ENCODE measurements at places on chromosomes 16 and 17.

DNA sequence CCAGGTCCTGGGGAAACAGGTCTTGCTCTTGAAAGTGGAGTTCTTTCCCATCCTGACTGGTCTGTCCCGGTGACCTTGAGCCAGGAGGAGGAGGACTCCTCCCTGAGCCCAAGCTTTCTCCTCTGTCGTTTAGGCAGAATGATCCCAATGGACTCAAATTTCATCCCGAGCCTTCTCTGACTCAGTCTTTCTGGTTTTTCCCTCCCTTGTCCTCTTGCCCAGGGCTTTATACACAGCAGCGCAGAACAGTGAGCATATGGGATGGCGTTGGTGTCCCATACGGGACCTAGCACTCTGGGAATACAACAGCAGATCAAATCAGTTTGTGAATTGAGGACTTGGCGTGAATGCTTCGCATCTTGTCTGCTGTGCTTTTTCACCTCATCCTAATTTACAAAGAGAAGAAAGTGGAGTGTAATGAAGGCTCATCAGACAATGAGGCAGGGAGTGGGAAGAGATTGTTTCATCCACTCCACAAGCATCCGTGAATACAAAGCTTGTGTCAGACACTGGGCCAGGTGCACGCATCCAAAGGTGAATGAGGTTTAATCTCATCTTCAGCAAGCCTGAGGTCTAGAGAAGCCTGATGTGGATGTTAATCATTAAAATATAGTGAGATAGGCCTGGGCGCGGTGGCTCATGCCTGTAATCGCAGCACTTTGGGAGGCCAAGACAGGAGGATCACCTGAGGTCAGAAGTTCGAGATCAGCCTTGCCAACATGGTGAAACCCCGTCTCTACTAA lies 1.1 kb upstream of the XYLT1 start:
- DNase-seq = no peak

GRCh38 chr17:77822302-77823030 lies 136.0 kb upstream of the TNRC6C start:
- no peak for DNase-seq

- DNase-seq = no peak
These were observed 6.8 kb downstream of the UNKL start for GRCh38 chr16:1407753-1408152.

- DNase-seq = no peak
These were observed 26.6 kb downstream of the MXRA7 start for GRCh38 chr17:76683921-76684745.

DNA sequence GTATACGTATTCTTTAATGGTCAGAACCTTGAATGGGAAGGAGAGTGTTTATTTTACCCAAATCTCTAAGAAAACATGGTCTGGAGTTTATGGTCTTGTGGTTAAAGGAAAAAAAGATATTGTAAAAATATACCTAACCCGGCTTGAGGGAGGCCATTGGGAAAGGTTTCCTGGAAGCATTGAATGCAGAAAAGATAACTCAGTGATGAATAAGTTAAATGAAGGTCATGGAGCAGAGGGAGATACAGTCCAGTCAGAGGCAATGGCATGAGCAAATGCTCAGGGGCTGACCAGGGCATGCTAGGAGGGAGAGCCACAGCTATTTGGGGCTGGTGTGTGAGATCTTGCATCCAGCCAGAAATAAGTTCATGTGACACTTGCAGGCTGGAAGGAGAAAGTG lies 430.4 kb upstream of the CDH5 start:
- DNase-seq = no peak

DNA sequence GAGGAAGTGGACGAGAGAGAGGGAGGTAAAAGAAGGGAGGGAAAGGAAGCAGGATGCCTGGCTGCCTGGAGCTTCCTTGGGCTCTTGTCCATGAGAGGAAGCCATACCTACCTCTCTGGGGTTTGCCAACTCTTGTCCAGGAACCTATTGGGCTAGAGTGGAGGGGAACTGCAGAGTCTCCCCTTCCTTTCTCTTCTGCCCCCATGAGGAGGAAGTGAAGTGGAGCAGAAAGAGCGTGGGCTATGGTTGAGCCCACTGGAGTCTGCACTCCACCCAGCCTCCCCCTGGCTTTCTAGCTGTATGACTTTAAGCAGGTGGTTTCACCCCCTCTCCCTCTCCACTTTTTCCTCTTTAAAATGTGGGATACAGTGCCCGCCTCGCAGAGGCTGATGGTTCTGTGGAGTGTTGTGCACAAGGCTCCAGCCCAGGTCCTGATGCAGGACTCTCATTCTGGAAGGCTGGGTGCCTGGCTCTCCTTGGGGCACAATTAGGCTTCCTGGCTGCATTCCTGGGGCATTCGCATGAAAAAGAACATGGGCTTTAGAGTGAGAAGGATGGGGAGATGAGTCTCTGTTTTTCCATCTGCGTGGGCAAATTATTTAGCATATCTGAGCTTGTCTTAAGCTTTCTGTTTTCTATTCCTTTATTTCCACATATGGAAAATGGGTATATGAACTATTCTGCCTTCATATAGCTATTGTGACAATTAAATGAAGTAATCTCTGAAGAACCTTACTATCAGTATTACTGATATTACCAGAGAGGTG lies 40.7 kb downstream of the HLF start:
- DNase-seq = no peak

DNA sequence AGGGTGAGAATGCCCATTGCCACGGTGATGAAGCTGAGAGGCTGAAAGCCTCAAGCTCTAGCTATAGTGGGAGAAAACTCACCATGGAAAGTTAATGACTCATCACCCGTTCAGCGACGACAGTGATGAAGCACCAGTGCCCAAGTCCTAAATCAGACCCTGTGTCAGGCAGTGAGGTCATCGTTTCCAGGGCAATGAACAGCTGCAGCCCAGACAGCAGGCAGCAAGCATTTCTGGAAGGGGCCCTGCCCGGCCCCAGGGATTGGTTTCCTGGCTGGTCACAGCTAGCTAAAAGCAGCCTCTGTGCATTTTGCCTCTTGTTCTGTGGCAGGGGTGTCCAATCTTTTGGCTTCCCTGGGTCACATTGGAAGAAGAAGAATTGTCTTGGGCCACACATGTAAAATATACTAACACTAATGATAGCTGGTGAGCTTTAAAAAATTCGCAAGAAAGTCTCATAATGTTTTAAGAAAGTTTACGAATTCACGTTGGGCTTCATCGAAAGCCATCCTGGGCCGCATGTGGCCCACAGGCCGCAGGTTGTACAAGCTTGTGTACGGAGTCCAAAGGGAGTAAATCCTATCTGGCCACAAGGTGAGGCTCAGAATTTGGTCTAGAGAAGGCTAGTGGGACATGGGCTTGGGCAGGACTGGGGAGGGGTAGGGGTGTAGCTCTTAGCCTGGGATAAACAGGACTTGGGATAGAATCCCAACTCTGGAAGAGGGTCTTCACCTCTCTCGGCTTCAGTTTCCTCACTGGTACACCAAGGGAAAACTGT lies 40.6 kb downstream of the MIS12 start:
- peak; percentile 22 for DNase-seq

DNA sequence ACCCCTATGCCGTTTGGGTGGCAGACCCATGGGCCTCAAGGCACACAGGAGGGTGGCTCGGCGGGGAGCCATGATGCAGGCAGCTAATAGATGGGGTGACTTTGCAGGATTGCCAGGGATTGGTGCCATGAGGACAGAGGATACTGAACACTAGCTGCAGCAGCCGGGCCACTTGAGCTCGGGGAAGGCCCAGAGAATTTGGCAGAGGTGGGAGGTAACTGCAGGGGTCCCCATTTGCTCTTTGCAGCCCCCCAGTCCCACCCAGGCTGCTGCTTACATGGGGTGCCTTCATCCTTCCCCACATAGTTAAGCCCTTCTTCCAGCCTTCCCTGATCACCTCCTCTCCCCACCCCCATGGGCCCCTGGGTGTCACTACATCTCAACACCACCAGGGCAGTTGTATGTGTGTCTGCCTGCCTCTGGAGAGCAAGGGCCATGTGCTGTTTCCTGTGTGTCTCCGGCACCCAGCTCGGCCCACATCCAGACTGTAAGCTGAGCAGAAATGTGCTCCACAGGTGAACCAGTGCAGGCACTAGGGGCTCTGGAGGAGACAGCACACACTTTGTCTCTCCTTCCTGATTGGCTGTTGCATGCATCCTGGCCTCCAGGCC lies 52.0 kb downstream of the SREBF1 start:
- DNase-seq = no peak
